Spinal cord (tissue), 10 donors: ENCODE measurements at places on chromosomes 7 and 10. TPM values are rescaled to one million over a fixed set of nuclear protein-coding genes. Genes with fewer than 3 reads are reported as not detected.

- no peak for DNase-seq
Observed at GRCh38 chr10:37222046-37222445, 96.6 kb downstream of the ANKRD30A start.

The EPHB6 gene
- 47.4 TPM for polyA plus RNA-seq

- peak; percentile 15 for DNase-seq
Observed at GRCh38 chr7:141568227-141568626, 17.0 kb downstream of the AGK start.

GRCh38 chr10:16965740-16966447 is 148.7 kb upstream of the RSU1 start:
- DNase-seq: no peak
